ENCODE measurements at places on chromosomes 2 and 18.

- no peak for DNase-seq
Measured at GRCh38 chr2:75277111-75277510, 77.8 kb upstream of the TACR1 start.

GRCh38 chr2:21326152-21326551 lies 202.4 kb downstream of the TDRD15 start:
- DNase-seq = no peak

DNA sequence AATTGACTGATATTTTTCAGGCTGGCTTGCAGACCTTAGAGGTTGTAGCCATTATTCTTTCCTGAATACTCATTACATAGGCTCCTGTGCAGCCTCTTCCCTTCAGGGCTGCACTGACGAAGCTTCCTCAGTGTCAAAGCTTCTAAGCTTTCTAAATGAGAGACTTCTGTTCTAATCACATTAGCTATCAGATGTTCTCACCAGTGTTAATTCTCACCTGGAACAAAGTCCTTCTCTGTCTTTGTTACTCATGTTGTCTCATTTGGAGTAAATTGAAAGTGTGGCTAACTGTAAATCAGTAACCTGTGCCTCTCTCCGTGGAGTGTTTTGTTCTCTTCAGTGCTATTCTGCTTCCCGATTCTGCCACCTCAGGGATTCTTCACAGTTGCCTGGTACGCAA lies 76.9 kb downstream of the MC4R start:
- no peak for DNase-seq

- no peak for DNase-seq
Measured at GRCh38 chr2:208359632-208359986, 47.0 kb upstream of the PTH2R start.

DNA sequence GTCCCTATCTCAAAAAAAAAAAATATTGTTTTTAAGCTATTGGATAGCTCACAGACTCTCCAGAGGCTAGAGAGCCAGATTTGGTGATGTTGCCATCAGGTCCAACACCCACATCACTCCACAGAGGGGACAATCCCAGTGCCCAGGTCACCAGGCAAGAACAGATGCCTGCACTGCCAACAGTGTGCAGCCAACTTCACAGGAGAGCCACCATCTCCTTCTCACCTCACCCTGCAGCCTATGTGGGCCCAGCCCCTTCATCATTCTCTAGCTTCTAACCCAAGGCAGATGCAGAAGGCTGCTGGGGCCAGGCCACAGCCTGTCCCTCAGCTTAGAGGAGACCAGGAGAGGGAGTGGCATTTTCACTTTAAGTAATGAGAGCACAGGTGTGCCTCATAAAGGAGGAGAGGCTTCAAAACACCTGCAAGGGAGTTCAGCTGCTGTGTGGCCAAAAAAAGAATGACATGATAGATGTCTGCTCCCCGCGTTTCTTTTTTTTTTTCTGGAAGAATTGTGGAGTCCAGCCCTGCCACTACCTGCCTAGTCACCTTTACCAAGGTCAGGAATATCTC lies 98.0 kb upstream of the ZSWIM2 start:
- DNase-seq = no peak
